ENCODE measurements at places on chromosomes 1 and 21.

GRCh38 chr1:192615055-192615454 lies 20.9 kb upstream of the RGS13 start:
- DNase-seq, result no peak

- DNase-seq, result no peak
These were observed 13.3 kb downstream of the SCNN1D start for GRCh38 chr1:1293263-1294249.

DNA sequence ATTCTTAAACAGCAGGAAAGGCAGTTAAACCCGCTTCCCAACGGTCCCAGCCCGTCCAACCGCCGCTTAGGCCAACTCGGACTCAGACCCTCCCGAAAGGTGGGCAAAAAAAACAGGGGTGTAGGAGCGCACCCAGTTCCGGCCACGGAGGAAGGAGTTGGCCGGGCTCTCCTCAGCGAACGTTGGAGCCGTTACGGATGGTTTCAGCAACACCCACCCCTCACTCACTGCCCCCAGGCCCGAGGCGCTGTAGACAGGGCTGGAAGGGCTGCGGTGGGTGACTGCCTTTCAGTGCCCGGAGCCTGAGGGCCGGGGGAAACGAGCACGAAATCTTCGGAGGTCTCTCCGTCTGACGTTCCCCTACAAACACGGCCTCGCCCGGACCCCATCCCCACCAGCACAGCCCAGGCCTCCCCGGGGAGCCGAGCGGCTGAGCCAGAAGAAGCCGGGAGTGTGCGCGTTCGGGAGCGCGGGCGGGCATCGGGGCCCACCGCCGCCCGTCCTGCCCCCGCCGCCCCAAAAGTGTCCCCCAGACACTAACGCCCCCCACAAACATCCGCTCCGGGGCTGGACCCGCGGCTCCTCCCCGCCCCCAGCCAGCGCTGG lies 1.3 kb downstream of the KDM5B start:
- no peak for DNase-seq

DNA sequence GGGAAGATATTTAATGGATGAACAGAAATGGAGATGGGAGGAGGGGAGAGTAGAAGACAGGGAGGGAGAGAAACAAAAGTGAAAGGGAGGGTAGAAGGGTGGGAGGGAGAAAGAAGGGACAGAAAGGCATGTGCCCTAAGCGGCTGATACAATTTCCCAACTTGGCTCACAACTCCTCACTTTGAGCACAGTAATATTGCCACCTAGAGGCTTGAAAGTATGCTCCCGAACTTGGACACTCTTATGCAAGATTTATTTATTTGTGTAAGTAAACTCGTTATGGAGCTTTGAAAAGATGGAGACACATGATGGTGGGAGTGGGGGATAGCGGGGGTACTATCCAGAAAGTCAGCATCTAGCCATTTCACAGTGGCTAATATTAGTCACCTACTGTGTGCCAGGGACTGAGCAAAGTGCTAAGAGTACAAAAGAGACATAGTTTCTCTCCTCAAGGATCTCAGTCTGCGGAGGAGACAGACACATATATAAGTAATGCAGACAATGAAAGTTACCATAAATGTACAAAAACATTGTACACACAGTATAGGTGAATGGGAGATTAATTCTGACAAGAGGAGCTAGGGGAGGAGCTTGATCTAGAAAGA lies 189.7 kb downstream of the SEC16B start:
- DNase-seq, result no peak

- no peak for DNase-seq
These were observed 3.8 kb downstream of the MAP7D1 start for GRCh38 chr1:36159614-36160387.

DNA sequence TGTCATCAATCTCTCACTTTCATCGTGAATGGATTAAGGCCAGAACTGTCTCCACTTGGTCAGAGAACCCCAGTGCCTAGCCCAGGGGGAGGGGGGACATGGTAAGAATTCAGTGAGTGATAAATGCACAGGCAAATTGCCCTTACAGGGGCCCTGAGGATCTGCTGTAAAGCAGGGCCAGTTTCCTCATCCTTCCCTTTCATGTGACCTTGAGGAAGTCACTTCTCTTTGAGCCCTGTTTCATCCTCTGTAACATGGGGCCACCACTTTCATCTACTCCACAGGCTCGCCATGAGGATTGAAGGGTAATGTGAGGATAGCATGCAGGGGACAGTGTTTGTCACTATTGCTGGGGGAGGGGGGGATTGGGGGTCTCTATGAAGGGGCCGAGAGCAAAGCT lies 28.1 kb upstream of the C1QA start:
- no peak for DNase-seq

DNA sequence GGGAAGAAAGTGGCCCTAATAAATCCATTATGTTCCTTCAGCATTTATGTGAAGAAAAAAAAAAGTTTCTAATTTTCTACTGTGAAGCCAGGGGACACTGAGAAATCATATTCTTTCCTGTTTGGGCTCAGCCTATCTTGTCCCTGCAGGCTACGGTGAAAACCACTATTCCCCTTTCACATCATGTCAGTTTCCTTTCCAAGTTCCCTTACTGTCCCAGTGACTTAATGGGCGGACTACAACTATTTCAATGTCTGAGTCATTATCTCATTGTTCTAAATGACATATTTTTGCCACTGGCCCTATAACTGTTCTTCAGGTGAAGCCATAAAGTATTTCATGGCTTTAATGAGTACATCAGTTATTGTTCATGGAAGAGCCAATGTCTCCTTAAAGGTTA lies 71.3 kb upstream of the BEND5 start:
- no peak for DNase-seq

GRCh38 chr1:73824065-73824464 lies 373.9 kb downstream of the LRRIQ3 start:
- no peak for DNase-seq

- no peak for DNase-seq
These were observed 100.0 kb downstream of the PLPPR5 start for GRCh38 chr1:98904684-98905083.

DNA sequence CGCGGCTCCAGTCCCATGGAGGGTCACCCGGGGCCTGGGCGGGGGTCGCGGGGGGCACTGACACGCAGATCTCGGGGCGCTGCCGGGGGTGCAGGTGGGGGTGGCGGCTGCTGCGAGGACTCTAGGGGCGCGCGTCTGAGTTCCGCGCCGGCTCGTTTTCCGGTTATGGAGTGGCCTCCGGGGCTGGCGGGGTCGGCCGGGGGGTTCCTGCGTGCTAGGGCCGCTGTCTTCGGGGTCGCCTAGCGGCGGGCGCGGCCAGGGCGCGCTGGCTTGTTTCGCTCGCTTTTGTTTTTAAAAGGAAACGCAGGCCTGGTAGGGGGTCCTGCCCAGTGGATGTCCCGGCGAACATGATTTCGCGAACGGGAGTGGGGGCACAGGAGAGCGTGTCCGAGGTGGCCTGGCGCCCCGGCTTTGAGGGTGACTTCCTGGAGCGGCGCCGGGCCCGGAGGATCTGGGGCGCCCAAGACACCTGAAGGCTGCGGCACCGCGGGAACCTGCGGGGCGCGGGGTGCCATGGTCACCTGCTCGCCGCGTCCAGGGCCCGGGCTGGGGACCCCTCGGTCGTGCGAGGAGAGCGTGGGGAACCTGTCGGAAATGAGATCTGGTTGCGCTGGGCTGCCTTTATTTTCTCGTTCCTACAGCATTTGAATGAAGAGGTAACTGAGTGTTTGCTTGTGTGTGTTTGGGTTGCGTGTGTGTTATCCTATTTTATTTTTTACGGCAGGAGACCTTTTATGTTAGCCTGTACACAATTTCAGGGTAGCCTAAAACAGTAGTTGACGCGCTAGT lies 618 bp downstream of the ETS2 start:
- no peak for DNase-seq

DNA sequence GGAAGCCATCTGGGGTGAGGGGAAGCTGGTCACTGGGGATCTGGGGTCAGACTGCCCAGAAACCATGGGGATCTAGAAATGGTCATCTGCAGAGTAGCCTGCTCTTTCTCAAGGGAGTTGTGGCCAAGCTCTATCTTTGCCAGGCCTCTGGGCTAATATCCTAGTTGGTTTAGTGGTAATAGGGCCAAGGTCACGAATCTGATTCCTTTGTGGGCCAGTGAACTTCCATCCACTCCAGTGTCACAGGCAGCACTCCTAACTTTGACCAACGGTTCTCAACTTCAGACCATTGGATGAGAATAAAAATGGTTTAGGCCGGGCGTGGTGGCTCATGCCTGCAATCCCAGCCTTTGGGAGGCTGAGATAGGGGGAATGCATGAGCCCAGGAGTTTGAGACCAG lies 28.1 kb upstream of the PPP2R5A start:
- no peak for DNase-seq

- DNase-seq, result peak; percentile 16
These were observed 240.1 kb downstream of the DISC1 start for GRCh38 chr1:231866392-231867331.

DNA sequence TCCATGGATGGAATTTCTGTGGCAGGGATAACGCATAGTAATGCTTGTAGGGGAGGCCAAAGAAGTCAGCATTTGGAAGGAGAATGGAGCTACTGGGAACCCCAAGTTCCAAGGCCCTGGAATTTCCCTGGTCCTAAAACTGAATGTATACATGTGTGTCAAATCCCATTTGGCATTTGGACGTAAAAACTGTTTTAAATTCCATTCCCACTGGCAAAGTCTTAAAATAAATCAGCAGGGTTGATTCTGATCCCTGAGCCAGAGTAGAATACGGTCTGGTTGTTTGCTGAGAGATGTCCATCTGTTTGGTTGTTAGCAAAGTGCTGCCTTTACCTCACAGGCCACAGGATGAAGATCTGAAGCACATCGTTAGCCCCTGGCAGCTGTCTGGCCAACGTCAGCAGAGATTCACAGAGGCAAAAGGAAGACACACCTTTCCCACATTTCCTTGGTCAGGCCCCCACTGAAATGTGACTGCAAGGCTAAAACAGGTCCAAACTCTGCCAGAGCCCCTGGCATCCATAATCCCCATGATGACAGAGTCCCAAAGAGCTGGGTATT lies 62.2 kb downstream of the GORAB start:
- DNase-seq, result no peak

- DNase-seq, result no peak
These were observed 89.7 kb downstream of the PLPP3 start for GRCh38 chr1:56489695-56490094.

DNA sequence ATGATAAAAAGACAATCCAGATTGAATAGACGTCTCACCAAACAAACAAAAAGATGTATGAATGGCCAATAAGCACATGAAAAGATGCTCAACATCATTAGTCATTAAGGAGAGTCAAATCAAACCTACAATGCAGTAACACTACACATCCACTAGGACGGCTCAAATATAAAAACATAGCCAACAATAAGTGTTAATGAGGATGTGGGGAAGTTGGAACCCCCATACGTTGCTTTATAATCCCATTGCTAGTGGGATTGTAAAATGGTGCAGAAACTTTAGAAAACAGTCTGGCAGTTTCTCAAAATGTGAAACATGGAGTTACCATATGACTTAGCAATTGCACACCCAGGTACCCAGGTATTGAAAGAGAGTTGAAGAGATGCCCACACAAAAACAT lies 14.7 kb upstream of the IL24 start:
- DNase-seq, result no peak

DNA sequence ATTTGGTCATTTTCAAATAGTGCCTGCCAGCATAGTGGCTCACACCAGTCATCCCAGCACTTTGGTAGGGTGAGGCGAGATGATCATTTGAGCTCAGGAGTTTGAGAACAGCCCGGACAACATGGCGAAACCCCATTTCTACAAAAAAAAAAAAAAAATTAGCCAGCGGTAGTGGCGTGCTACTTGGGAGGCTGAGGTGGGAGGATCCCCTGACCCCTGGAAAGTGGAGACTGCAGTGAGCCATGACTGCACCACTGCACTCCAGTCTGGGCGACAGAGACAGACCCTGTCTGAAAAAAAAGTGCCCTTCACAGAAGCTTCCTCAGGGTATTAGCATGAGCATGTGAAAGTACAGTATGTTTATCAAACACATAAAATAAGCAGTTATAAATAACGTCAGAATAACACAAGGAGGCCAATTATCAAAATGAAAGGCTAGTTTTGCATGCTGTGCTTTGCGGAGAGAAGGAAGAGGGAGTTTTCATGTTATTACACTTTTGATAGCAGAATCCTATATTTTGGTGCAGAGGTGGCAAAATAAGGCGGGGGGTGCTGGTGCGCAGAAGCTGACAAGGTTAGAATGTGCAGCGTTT lies 781 bp upstream of the METTL13 start:
- DNase-seq, result no peak

DNA sequence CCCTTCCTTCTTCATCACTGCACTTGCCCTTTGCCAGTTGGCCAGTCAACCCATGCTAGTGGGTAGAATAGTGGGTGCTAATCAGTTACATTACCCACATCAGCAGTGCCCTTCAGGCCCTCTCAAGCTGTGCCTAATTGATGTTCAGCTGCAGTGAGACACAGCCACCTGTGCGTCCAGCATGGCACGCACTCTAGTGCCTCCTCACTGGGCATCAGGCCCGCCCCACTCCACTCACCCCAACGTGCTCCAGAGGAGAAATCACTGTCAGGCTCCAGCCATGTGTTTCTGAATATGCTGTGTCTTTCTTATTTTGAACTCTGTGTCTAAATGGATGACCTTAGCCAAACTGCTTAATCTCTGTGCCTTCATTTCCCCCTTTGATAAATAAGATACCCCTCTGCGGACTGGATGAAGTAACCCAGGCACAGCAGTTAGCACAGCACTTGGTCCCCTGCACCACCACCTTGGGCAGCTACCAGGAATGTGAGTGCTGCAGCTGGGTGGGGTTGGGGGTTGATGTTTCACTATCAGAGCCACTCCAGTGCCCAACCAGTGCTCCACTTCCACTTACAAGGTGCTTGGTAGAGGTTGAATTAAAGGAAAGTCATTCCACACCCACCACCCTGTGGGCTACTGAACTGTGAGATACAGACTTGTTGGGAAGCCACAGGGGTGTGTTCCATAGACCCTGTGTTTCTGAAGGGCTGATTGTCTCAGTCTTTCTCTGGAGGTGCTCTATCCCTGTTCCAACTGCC lies 8.9 kb upstream of the ADORA3 start:
- no peak for DNase-seq

- DNase-seq, result no peak
These were observed 63.8 kb downstream of the TBCE start for GRCh38 chr1:235430991-235431390.

DNA sequence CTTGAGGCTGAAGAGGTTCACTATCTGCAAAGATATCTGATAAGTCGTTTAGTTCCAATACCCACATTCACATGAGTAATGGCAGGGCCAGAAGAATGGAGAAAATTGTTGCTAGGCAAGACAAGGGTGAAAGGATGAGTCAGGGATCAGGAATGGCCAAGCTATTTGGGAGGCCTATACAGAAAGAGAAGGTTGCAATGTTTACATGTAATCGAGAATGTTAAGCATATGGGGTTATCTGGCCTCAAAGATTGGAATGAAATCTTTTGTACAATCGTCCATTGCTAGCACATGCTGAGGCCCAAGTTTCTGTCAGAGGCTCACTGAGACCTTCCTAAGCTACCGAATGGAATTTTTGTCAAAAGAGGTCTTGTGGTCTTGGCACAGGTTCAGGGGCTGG lies 299.9 kb upstream of the PLD5 start:
- no peak for DNase-seq

- no peak for DNase-seq
These were observed 15.8 kb upstream of the ZC3H12A start for GRCh38 chr1:37458551-37458950.

GRCh38 chr1:228104526-228105269 lies 1.6 kb upstream of the C1orf35 start:
- DNase-seq, result no peak

GRCh38 chr1:198798923-198799386 lies 160.1 kb downstream of the PTPRC start:
- no peak for DNase-seq

- DNase-seq, result no peak
These were observed 2.5 kb downstream of the FMN2 start for GRCh38 chr1:240094041-240094722.

- no peak for DNase-seq
These were observed 18.0 kb downstream of the MEGF6 start for GRCh38 chr1:3593334-3593733.

GRCh38 chr1:239587574-239588369 lies 201.4 kb downstream of the CHRM3 start:
- DNase-seq, result no peak
